ENCODE measurements at places on chromosomes 3 and 15.
A peak's percentile ranks its signal among the peaks of the same experiment; 100 is the strongest.

DNA sequence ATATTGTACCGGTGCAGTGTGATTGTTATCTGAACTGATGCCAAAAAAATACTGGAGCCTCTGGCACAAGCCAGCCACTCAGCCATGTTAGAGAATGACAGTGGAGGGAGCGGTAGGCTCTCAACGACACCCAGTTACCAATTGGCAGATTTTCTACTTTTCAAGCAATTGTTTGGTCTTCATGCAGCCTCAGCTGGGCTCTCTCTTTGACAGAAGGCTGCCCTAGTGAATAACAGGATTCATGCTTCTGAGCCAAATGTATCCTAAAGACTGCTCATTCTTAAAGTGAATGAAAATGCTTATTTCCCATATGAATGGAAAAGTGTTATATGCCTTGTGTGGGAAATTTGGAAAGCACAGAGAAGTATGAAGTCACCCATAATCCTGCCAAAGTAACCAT, 261.2 kb upstream of the TRIM42 start:
- DNase-seq, result no peak

DNA sequence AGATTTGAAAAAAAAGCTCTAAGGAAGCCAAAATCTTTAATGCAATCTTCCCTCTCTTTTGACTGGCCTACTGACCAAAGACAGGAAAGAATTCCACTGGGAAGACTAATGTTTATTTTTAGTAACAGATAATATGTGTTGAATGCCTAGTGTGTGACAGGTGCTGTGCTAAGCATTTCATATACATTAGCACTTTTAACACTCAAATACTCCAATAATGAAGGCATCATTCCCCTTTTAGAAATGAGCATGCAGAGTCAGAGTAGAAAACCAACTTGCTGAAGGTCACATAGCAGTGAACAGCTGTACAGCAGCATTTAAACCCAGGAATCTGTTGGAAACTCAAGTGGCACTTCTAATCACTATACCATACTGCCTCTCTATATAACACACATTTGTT, 170.6 kb downstream of the MINAR1 start:
- no peak for DNase-seq

- no peak for DNase-seq
Observed at GRCh38 chr15:80106051-80106450, 46.6 kb downstream of the ZFAND6 start.

- DNase-seq, result no peak
Observed at GRCh38 chr3:20984594-20985205, 766.3 kb downstream of the ZNF385D start.

GRCh38 chr3:87796843-87797185, 262.0 kb downstream of the CGGBP1 start:
- DNase-seq, result no peak

- DNase-seq, result no peak
Observed at GRCh38 chr15:76449455-76449854, 112.9 kb downstream of the ISL2 start.

- DNase-seq, result no peak
Observed at GRCh38 chr15:101020451-101020850, 101.3 kb downstream of the LRRK1 start.

DNA sequence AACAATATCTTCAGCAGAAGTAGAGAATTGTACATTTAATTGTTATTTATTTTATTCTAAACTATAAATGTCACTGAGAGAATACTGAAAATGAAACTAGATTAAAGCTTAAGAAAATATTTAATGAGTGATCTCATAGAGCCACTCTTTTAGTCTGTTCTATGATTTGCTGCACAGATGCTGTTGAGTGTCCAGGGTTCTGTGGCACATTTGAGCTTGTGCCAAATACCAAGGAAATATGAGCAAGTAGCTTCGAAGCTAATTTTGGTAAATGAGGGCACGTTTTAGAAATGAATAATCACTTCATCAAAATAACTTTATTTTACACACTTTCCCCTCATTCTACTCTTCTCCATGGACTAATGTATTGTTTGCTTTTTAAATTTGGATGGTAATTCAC, 53.6 kb upstream of the THRB start:
- DNase-seq, result no peak

- DNase-seq, result no peak
Observed at GRCh38 chr3:56484122-56484521, 15.9 kb upstream of the ERC2 start.

DNA sequence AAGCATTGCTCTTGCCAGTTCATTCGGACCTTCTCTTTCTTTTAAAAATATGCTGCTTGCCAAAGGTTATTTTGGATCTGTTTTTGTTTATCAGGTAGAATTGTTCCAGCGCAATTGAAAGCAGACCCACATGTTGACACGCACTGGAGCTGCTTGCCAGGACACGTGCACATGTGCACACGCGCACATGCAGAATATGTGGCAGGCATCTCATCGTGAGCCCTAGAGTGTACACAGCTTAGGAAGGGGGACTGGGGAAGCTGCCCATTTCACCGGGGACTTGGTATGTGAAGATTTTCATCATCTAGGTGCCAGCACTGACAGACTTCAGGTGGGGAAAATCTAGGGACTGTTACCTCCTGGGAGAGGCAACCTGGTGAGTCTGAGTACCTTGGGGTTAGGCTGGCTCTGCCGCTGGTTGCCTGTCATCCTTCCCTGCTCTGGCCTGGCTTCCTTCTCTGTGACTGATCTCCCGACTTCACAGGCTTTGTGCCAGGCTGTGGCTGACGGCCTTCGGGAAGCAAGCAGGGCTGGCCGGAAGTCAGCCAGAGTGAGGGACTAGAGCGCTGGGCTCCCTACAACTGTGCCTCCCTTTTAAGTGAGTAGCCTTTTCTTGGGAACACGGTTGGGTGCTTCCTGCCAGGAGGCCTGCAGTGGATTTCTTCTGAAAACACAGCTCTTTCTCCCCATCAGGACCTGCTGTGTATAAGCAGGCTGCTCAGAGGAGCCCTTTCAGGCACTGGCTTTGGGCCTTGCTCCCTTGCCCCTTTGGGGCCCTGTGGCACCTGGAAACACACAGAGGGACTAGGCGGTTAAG, 129.3 kb downstream of the EEFSEC start:
- DNase-seq, result peak; percentile 70

GRCh38 chr3:37921025-37921424, 59.3 kb downstream of the CTDSPL start:
- DNase-seq, result no peak

DNA sequence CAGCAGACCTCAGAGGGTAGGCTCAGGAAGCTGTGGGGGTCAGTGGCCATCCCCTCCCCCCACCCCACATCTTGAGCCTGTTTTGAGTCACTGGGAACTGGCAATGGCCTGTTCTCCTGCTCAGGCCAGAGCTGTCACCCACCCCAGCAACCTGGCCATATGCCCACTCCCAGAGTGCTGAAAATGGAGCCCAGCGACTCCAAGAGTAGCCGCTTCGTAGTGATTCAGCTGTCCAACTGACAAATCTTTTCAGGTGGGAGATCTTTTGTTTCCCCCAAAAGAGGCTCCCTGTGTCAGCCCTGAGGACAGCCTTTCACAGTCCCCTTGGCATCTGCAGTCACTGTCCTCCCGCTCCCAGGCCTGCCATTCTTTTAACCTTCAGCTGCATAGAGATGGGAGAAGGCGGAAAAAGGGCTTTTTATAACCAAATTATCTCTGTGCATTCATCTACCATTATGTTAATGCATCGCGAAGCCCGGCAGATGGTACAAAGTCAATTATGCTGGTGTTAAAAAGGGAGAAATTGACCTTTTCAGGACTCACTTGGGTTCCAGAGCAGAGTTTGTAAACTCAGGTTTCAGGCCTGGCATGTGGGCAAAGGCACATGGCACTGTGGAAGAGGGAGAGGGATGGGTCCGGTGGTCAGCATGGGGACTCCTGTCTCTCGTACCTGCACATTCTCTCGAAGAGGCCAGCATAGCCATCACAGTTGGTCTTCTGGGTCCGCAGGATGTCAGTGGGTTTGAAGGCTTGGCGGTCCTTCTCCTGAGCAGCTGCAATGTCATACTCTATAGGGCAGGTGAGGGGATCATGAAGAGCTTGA, 32.1 kb downstream of the KY start:
- peak; percentile 8 for DNase-seq

- DNase-seq, result no peak
Observed at GRCh38 chr15:66734961-66735908, 33.2 kb downstream of the SMAD6 start.

DNA sequence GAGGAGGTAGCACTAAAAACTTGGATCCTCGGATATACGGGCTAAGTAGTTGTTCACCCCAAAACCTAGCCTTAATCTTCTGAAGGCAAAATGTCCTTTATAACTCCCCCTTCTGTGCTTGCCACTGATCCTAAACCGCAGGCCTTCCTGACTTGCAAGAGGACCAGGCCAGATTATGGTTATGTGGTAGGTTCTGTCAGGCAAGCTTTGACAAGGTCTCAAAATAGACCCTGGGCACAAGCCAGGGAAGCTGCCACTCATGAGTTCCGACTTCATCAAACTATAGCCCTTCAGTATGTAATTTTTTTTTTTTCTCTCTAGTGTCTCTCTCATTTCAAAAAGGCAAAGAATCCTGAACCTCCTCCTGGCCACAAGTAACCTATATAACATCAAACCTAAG, 3.2 kb downstream of the LRRFIP2 start:
- peak; percentile 51 for DNase-seq

DNA sequence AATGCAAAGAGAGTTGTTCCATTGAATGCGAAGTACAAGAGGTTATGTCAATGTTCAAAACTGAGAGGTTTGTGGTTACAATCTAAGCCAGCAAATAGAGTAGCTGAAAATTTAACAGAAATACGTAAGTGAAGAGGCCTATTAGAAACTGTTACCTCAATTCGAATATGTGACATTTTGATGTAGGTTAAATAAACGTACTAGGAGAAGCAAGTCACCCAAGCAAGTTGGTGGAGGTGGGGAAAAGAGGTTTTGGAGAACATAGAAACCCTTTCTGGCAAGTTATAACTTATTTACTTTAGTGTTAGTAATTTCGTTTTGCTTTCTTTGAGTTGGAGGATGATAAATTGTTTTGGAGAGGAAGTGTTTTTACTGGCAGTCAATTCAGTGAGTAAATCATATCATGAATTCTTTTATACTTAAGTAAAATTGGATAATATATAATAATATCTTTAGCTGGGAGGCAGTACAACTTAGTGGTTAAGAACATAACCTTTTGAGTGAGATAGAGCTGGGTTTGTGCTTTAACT, 91.2 kb upstream of the NAALADL2 start:
- no peak for DNase-seq

DNA sequence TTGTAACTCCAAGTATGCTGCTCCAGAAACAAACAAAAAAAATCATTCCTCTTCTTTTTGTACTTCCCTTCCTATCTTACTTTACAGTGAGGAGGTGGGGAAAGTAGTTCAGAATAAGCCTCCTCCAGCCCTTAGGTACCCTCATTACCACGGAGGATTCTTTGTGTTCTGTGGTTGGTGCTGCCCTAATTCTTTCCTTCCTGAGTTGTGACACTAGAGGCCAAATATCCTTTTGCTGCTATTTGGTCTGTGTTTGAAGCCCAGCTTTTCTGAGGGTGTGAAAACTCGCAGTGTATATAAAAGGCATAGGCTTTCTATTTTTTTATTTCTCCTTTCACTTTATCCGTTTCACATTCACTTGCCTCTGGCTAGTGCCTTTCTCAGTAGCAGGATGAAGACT, 98.2 kb downstream of the HHLA2 start:
- DNase-seq, result no peak

DNA sequence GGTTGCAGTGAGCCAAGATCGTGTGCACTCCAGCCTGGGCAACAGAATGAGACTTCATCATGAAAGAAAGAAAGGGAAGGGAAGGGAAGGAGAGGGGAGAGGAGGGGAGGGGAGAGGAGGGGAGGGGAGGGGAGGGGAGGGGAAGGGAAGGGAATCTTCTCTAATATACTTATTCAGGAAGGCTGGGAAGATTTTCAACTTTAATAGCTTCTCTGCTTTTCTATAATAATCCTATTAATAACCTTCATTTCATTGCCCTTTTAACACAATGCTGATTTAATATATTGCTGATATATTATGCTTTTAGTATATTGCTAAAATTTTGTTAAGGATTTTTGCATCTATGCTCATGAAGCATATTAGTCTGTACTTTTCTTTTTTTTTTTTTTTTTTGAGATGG, 23.4 kb upstream of the RNF7 start:
- no peak for DNase-seq

GRCh38 chr15:61155741-61156700, 73.1 kb downstream of the RORA start:
- no peak for DNase-seq

DNA sequence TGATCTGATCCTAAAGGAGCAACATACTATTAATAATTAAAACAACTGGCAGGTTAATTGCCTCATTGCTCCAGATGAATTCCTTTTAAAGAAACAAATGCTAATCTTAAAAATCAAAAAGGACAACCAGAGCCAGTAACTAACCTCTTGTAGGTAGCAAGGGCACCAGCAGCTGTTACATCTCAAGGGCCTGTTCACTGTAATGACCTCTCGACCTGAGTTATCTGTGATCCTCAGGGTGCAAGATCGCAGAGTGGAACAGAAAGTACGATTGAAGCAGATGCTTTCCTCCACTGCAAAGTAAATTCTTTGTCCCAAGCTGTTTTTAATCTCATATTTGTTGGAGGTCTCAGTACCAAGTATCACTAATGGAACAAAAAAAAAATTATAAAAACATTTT, 11.4 kb downstream of the PLSCR5 start:
- no peak for DNase-seq

GRCh38 chr3:54476891-54477290, 354.5 kb downstream of the CACNA2D3 start:
- DNase-seq, result no peak

DNA sequence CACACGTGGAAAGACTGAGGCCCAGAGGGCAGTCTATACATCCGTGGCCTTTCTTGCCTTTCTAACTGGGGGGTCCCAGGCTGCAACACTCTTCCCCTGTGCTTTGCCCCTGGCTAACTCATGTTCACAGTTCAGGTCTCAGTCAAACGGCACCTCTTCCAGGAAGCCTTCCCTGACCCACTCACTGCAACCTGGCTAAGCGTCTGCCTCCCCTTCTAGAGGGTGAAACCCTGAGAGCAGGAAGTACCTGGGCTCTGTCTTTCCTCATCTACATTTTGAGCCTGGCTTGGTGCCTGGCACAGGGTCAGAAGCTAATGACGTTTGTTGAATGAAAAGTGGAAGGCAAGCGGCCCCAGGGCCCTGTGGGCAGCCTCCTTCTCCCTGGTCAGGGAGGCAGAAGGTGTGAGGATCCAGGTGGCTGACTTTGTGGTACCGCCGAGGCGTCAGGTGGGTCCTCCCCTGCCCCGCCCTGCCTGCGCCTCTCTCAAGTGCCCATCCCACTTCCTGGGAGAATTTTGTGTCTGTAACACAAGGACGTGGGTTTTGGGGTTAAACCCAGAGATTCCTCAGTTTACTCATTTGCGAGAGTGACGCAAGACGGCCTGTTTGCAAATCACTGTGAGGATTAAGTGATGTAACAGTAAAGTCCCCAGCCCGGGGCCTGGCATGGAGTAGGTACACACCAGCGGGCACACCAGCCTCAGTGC, 32.1 kb downstream of the DNASE1L3 start:
- DNase-seq, result no peak

Data from right hindlimb (tissue), 1 donor.